NCI-H524 treated with DMSO at 0.1 percent for 48 hours (cell line): ENCODE measurements at places on chromosomes 6 and 20.

DNA sequence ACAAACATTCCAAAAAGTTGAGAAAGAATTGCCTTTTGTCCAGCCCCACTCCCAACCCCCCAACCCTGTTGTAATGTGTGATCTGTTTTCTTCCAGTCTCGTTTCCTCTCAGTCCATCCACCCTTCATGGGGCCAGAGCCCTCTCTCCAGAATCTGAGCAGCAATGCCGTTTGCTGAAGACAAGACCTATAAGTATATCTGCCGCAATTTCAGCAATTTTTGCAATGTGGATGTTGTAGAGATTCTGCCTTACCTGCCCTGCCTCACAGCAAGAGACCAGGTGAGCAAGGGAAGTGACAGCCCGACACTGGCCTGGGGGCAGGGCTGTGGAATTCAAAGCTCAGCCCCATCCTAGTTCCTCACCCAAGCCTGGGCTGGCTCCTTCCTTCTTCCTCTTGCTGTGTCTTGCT is 7.8 kb downstream of the MAVS start:
- no peak for DNase-seq

- no peak for DNase-seq
These were observed 130.8 kb upstream of the CHD6 start for GRCh38 chr20:41748756-41749582.

- no peak for DNase-seq
These were observed 22.1 kb downstream of the ARMC2 start for GRCh38 chr6:108870357-108870756.

DNA sequence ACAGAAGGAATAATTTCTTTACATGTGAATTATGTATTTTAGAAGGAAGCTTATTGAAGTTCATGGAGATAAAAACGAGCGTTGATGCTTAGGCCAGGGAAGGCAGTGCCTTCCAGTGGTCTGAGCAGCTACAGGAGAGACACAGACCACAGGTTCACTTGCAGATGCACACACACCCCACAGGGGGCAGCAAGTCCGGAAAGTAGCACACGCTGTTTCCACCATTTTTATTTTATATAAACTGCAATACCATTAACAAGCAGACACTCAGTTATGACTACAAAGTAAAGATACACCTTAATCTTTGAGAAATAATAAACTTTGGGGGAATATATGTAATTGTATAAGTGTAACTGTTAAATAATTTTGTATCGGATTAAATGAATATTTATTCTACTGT is 13.5 kb upstream of the DACT2 start:
- no peak for DNase-seq

DNA sequence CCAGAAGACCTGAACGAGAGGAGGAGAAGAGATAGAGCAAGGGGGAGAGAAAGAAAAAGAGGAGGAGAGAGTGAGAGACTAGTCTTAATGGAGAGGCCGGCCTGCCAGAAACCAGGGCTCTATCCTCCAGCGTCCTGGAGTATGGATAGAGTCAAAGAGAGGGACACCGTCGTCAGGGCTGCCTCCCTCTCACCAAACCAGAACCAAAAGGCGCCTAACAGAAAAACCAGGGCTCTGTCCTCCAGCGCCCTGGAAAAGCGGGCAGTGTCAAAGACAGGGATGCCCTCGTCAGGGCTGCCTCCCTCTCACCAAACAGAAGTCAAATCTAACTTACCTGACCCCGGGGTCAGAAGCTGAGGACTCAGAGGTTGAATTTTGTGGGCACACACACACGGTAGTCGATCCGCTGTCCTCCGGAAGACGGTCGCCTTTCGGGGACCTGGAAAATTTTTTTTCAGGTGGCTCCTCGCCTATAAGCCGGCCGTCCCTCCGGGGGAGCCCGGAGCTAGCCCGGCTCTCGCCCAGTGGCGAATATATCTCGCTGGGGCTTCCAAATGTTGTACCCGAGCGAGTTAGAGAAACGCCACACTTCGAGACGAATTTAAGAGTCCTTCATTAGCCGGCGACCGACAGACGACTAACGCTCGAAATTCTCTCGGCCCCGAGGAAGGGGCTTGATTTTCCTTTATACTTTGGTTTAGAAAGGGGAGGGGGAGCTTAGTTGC is 148.2 kb downstream of the TRIM27 start:
- no peak for DNase-seq

GRCh38 chr20:43293068-43293786 is 103.5 kb upstream of the PTPRT start:
- DNase-seq, result no peak

GRCh38 chr20:1357921-1358671 is 29.2 kb upstream of the SDCBP2 start:
- no peak for DNase-seq

GRCh38 chr20:45041464-45042337 is 59.2 kb downstream of the KCNS1 start:
- DNase-seq, result no peak

GRCh38 chr6:136435101-136435500 is 115.1 kb downstream of the MAP7 start:
- no peak for DNase-seq

GRCh38 chr6:139364302-139364981 is 10.0 kb downstream of the CITED2 start:
- peak; percentile 39 for DNase-seq

DNA sequence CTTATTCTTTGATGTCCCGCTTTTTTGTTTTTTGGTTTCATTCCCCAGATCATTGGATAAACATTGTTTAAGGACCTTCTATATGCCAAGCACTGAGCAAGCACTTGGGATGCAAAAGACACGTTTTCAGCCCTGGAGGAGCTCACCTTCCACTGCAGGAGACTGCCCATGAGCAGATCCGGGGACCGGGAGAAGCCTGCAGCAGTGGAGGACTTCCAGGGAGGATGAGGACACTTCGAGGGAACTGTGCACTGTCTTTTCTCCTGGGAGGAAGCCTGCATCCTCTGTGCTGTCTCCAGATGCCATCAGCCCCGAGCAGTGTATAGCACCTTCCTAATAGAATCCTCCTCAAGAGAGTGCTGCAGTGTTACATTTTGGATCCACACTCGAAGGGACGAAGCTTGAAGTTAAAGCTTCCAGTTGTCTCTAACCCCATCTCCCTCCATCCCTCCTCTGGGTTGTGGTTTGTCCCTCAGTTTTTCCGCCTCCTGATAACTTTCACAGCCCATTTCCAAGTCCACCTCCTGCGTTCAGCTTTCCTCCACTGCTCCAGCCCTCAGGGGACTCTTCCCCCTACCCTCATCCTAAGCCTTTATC is 5.8 kb upstream of the KCNG1 start:
- DNase-seq, result no peak

DNA sequence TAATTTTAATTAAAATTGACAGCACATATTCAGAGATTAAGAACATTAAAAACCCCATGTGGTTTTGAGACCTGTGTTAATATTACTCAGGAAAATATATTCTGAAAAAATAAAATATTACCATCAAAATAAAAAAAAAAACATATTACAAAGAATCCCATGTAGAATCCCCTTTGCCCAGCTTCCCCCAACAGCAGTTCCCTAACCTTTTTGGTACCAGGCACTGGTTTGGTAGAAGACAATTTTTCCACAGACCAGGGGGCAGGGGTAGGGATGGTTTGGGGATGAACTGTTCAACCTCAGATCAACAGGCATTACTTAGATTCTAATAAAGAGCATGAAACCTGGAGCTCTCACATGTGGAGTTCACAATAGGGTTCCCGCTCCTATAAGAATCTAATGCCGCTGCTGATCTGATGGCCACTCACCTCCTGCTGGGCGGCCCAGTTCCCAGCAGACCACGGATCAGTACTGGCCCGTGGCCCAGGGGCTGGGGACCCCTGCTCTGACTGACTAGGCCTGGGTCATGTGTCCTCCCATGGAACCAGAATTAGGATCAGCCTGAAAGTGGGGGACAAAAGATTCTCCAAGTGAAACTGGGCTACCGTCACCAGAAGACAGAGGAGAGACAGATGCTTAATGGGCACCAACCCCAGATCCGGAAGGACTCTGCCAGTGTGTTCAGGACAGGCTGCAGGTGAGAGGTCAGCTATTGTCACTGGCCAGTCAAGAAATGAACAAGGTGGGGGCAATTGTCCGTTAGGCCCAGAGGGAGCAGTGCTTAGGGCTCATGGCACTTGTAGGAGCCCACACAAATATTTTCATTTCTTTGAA is 235.5 kb downstream of the PREX1 start:
- DNase-seq, result no peak

- DNase-seq, result no peak
These were observed 9.8 kb downstream of the MAPK13 start for GRCh38 chr6:36139991-36140710.

GRCh38 chr6:88298066-88298845 is 132.1 kb upstream of the CNR1 start:
- DNase-seq, result no peak

GRCh38 chr6:89792881-89793280 is 26.7 kb downstream of the MDN1 start:
- peak; percentile 2 for DNase-seq

DNA sequence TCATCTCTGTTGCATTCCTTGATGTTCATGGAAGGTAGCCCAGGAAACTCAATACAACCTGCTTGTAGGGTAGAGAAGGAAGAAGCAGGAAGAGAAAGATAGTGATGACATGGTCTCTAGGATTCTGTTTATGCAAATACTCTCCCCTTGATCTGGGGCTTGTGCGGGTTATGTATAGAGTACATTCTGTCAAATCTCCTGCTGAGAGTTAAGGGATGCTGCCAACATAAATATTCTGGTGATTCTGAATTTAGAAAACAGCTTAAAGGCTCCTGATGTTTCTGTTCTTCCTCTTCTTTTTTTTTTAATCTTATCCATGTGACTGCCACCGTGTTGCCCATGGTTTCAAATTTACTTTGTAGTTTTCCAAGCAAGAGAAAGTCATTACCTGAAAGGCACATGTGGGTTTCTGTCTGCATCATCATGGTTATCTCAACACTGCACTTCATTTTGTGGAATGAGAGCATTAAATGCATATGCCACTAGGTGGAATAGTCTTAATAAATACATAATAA is 150.6 kb downstream of the RPS12 start:
- no peak for DNase-seq

DNA sequence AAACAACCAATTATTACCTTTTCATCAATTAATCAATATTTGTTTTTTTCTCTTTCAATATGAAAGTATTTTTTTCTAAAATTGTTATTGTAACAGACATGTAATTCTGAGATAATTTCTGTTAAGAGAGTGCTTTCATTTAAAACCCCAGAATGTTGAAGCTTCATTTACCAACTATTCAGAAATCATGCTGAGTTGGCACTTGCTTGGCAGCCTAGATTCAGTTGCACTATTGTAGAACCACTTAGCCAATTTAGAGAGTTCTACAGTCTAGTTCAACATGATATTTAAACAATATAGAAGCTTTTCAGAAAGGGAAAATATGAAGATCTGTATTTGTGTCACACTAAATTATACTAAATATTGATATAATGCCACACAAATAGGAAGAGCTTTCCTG is 56.1 kb upstream of the NKAIN2 start:
- DNase-seq, result no peak

GRCh38 chr6:3742426-3743344 is 8.8 kb downstream of the PXDC1 start:
- DNase-seq, result no peak

DNA sequence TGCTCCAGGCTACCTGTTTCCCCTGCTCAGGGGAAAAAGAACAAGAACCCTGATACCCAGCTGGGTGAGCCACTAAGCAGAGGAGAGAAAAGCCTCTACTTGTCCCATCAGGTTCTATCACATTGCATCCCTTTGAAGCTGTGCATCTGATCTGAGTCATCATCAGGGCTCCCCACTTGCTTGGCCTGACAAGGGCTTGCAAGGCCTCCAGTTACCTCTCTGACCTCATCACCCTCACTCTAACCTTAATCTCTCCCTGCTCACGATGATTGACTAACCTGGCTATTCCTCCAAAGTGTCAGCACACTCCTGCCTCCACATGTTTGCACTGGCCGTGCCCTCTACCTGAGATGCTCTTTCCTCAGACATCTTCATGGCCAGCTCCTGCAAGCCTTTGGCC is 309.5 kb upstream of the CHD6 start:
- DNase-seq, result no peak

DNA sequence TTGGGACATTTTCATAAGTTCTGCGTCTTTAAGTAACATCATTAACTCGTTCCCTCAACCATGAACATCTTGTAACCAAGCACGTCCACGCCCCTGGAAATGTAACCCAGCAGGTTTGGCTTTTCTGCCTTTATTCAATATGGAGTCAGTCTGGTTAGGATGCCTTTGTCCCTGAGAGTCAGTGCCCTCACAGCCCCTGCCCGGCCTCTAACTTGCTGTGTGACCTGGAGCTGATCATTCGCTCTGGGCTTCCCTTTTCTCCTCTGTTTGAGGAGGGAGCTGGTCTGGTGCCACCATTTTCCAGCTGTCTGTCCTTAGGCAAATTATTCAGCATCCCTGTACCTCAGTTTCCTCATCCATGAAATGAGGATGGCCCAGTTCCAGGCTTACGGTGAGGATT is 26.5 kb upstream of the ANGPT4 start:
- no peak for DNase-seq

- no peak for DNase-seq
These were observed 63.4 kb upstream of the HMGCLL1 start for GRCh38 chr6:55642366-55642765.

DNA sequence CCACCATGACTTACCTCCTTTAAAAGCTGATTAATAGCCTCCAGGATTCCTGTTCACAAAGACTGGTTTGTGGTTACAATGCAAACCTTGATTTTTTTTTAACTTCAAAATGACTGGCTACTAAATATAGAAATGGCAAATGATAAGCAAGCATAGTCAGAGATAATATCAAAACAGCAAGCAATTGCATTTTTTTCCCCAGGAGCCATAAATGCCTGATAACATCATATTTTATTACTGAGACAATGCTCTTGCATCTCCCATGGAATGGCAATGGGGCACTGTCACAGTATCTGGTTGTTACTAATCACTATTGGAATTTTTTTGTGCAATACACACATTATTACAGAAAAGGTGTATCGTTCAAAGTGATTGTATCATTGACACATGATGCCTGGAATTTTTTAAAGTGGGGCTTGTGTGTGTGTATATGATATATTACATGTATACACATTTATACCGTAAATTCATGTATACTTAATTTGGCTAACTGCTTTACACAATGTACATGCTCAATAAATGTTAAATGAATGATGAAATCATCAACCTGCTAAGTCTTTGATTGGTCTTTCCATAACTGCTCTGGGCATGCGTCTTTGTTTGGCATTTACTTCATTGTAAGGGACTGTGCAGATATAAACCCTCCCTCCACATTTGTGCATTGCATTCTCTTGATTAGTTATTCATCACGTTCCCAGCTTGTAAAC is 980 bp upstream of the SALL4 start:
- no peak for DNase-seq

- no peak for DNase-seq
These were observed 241.1 kb downstream of the TENT5A start for GRCh38 chr6:81511423-81511822.

- DNase-seq, result no peak
These were observed 178.6 kb downstream of the PDE7B start for GRCh38 chr6:136030131-136030530.
